ENCODE measurements at places on chromosomes 1 and 21.

GRCh38 chr1:66316464-66317247 is 217.3 kb upstream of the SGIP1 start:
- no peak for DNase-seq

DNA sequence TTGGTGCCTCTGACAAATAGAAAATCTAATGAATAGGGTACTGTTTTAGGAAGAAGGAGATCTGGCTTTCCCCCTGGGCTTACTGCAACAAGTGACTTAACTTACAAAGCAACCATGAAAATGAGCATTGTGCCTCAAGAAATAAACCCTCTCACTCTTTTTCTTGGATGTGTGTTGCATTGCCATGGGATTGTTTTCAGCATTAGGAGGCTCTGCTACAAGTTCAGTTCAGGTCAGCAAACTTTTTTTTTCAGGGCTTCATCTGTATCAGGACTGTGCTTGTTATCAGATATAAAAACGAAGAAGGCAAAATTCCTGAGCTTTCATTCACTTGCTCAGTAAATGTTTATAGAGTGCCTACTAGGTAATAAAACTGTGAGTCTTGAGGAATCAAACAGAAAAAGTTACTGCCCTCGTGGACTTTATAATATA is 37.8 kb upstream of the DOCK7 start:
- DNase-seq: no peak

GRCh38 chr1:173297798-173298391 is 90.8 kb upstream of the TNFSF4 start:
- DNase-seq: peak; percentile 53

DNA sequence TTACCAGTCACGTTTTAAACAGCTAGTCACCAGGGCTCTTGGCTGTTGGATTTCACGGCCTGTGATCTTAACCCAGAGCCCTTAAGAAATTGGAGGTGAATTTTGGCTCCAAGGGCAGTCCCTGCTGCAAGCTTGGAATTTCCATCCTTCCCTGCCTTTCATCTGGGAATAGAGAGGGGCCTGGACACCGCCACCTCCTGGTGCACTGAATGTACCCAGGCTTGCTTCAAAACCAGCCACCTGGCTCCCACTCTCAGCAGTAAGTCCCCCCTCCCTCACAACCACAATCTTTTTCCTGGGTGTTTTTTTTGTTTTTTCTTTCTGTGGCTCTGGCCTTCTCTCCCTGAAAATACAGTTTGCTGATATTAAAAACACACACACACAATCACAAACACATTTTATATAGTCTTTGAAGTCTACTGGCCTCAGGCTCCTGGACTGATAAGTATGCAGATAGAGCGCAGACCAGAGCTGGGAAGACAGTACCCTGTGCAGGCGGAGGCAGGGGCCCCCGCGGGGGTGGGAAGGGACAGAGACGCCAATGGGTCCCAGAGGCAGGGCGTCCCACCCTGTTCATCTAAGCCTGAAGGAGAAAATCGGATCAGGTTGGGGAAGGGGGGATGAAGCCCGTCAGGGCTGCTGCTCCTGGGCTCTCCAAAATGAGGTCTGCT is 65.8 kb upstream of the IGSF21 start:
- no peak for DNase-seq

GRCh38 chr1:159879977-159880376 is 17.5 kb upstream of the VSIG8 start:
- no peak for DNase-seq

GRCh38 chr1:117169871-117170596 is 40.7 kb downstream of the VTCN1 start:
- DNase-seq: no peak

- DNase-seq: no peak
Measured at GRCh38 chr1:26797627-26798026, 9.9 kb downstream of the PIGV start.

GRCh38 chr21:38841472-38841871 is 35.7 kb downstream of the ETS2 start:
- DNase-seq: no peak

- peak; percentile 65 for DNase-seq
Measured at GRCh38 chr1:55140546-55140983, 74.6 kb downstream of the USP24 start.
